ENCODE measurements at places on chromosomes 12 and 14. TPM values are rescaled to one million over a fixed set of nuclear protein-coding genes. Genes with fewer than 3 reads are reported as not detected.
A peak's percentile ranks its signal among the peaks of the same experiment; 100 is the strongest.

GABARAPL1 gene
- total RNA-seq: 52.6 TPM

ALDH1L2 gene
- 13.4 TPM for total RNA-seq

DNA sequence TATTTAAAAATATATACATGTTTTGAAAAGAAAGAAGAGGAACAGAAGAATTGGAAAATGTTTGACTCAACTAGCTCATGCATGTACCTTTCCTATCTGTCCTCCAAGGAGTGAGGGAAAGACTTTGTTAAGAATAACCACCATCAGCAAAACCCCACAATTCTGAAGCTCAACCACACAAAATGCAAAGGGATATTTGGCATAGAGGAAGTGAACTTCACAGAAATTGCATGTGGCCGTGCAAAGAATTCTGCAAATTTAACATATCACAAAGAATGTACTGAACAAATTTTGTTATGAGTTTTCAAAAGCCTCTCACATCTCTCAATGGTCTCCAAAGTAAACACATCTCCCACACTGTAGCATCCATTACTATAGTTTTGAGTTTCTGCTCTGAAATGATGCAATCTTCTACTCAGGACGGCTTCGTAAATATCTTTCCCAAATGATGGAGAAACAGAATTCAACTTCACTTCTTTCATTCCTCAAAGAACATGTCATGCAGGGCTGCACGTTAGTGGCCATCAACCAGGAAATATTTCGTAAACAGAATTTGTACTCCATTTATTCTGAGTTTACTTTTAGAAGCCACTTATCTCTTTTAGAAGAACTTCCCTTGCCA is 17.6 kb downstream of the DUSP6 start:
- DNase-seq: no peak

GRCh38 chr12:49093792-49094159 is 825 bp downstream of the DHH start:
- DNase-seq: no peak

DNA sequence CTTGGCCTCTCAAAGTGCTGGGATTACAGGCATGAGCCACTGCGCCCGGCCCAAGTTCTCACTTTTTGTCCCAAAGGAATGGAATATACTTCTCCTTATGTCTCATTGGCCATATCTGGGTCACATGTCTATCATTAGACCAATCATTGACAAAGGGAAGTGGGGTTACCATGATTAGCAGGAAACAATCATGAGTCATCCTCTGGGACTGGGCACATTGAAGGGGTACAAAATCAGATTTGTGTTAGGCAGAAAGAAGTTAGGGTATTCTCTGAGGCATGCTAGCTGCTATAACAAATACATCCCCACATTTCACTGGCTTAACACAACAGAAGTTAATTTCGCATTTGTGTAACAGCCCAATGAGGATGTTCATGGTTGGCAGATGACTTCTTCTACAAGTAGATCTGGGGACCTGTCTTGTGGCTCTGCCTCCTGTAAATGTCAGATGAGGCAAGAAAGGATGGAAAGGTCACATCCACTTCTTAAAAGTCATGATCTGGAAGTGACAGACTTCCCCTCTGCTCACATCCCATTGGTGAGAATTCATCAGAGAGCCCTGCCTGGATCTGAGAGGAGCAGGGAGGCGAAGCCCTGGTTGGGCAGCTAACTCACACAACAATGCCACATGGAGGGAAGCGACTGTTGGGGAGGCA is 3.1 kb downstream of the CCDC63 start:
- DNase-seq: no peak

DNA sequence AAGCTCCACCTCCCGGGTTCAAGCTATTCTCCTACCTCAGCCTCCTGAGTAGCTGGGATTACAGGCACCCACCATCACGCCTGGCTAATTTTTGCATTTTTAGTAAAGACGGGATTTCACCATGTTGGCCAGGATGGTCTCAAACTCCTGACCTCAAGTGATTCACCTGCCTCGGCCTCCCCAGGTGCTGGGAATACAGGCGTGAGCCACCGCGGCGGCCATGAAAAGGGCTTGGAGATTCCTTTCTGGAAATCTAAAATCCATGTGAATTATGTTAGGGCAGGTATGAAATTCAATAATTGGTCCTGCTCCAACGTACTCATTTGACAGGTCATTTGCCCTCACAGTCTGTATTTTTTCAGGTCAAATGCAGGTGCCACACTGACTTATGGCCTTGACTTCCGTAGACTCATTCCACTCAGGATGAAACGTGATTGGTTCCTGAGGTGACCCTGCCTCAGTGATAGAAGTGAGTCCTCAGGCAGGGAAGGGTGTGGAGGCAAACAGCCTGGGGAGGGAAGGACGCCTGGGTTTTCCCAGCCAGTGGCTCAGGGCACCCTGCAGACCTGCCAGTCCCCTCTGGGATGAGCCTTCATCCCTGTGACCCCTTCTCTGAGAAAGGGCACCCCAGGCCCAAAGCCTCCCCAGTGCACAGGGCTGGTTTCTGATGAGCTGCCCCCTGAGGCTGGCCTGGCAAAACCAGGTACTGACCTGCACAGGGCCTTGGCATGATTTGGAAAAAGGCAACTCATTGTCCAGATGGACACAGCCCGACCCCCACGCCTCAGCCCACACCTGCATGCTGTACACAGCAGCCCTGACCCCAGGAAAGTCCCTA is 48.7 kb downstream of the PSMA6 start:
- no peak for DNase-seq

DNA sequence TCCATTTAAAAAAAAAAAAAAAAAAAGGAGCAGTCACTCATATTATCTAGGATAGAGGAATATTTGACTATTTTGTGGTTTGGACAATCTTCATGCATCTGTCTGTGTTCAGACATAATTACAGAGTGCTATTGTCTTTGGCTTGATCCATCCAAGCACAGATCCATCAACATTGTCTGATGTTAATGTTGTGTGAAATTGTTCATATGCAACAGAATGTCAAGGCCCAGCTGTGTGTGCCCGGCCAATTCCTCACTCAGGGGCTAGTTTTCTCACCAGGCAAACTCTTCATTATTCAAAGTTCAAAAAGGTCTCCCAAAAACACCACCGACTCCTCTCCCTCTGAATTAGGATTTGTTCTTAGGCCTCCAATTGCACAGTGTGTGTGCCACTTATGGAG is 324.9 kb upstream of the TMTC1 start:
- DNase-seq: no peak

DNA sequence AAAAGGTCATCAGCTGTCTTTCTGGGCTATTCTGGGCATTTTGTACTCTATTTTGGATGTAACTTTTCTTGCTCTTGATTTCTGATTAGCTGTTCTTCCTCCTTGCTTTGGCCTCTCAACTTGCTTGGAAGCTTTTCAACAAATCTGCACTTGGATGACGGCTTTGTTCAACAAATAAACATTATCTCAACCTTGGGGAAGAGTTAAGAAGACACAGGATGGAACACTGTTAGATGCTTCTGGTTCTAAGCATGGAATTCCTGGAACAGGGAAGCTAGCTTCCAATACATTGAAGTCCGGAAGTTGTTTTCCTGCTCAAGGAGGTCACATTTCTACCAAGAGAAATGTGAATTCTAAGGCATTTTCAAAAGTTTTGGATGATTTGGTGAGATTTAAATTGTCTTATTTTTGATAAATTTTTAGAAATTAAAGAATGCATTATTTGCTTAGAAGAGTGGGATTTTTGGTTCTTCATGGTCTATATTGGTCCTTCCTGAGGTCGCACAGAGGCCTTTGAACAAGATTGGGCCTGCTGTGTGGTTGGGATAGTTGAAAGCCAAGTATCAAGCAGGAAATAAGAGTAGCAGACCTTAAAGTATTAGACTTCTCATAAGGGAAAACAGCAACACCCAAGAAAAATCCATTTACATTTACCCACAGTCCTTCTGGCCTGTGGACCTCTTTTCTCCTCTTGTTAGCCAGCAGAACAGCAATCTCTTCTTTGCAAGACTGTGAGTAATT is 59.2 kb downstream of the PPFIBP1 start:
- DNase-seq: no peak

- DNase-seq: no peak
These were observed 6.6 kb upstream of the PPM1A start for GRCh38 chr14:60242429-60242828.

DNA sequence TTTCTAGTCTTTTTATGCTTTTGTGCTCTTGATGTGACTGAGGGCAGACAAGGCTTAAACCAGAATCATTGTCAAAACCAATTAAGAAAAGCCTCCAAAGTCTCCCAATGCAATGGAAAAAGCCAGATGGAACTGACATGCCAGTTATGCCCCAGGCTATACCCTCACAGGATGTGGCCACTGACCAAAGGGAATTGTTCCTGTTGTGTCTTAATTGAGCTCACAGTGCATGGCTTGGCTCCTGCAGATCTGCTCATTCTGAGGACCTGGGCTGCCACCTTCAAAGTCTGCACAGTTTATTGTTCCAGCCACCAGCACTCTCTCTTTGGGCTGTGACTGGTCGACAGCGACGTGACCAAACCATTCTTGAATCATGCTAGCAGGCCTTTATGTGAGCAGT is 17.1 kb upstream of the BICD1 start:
- DNase-seq: no peak

- DNase-seq: peak; percentile 8
These were observed 103.7 kb upstream of the NUDT4 start for GRCh38 chr12:93273834-93274564.

GRCh38 chr14:96357216-96357615 is 5.9 kb downstream of the ATG2B start:
- DNase-seq: no peak

GRCh38 chr12:462936-463705 is 3.4 kb downstream of the B4GALNT3 start:
- no peak for DNase-seq
